Inflammatory macrophage treated with lipopolysaccharide for 4 hours (primary cell): ENCODE measurements at places on chromosomes 13 and 19.

DNA sequence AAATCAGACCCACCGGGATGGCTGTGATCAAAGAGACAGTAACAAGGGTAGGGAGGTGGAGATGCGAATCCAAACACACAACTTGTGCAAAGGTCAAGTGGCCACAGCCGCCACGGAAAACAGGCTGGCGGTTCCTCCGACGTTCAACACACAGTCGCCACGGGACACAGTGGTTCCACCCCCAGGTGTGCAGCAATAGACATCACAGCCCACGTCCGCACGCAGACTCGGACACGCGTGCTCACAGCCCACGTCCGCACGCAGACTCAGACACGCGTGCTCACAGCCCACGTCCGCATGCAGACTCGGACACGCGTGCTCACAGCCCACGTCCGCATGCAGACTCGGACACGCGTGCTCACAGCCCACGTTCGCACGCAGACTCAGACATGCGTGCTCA lies 70.1 kb downstream of the RASA3 start:
- DNase-seq = no peak

DNA sequence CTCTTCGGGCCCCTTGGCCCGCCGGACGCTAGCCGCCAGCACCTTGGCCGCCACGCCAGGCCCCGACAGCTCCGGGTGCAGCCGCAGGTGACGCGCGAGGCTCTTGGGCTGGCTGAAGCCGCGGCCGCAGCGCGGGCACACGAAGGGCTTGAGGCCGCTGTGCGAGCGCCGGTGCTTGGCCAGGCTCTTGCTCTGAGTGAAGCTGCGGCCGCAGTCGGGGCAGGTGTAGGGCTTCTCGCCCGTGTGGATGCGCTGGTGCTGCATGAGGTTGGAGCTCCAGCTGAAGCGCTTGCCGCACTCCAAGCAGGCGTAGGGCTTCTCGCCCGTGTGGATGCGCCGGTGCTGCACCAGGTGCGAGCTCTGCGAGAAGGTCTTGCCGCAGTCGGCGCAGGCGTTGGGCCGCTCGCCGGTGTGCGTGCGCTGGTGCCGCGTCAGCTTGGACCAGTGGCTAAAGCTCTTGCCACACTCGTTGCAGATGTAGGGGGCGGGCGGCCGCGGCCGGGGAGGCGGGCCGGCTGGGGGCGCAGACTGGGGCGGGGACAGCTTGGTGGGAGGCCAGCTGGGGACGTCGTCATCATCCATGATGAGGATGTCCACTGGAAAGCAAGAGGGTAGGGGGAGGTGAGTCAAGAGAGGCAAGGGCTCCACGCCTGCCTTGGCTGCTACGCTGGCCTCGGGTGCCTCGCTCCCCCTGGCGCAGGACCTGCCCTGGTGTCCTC lies 32.4 kb downstream of the ZNF787 start:
- DNase-seq = no peak

DNA sequence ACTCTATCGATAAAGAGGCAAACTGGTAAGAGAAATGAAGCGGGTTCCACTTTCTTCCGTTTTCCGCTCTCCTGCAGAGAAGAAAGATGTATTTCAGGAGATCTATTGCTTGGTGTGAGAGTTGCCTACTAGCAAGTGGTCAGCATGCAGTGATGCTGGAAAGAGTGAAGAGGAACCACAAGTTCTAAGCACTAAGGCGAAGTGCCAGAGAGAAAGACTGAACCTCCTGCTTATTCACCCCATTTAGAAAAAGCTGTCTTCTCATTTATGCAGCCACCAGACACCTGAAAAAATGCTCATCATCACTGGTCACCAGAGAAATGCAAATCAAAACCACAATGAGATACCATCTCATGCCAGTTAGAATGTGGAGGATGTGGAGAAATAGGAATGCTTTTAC lies 78.7 kb upstream of the GPC6 start:
- DNase-seq = no peak

DNA sequence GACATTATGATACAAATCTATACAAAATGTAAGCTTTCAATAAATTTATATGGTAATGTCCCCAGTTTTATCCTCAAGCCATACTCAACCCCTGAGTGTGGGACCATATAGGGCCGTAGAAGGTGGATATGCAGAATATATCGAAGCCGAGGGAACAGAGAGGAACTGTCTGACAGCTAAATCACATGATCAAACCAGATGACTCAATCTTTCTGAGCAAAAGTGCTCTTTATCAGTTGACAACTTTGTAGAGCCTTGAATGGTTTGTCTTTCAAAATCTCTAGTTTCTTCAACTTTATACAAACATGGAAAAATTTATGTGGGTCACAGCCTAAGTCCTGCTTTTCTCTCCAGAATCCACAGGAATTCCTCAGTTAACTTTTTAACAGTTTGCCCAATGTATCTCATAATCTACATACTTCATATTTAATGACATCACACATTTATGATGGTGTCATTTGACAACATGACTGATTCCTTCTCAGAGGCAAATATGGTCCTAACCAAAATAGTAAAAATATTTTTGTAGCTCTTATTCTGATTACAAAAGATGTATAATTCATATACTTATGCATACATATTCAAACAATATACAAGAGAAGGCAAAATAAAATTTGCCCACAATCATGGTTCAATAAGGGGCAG lies 673.0 kb upstream of the GPC6 start:
- no peak for DNase-seq

DNA sequence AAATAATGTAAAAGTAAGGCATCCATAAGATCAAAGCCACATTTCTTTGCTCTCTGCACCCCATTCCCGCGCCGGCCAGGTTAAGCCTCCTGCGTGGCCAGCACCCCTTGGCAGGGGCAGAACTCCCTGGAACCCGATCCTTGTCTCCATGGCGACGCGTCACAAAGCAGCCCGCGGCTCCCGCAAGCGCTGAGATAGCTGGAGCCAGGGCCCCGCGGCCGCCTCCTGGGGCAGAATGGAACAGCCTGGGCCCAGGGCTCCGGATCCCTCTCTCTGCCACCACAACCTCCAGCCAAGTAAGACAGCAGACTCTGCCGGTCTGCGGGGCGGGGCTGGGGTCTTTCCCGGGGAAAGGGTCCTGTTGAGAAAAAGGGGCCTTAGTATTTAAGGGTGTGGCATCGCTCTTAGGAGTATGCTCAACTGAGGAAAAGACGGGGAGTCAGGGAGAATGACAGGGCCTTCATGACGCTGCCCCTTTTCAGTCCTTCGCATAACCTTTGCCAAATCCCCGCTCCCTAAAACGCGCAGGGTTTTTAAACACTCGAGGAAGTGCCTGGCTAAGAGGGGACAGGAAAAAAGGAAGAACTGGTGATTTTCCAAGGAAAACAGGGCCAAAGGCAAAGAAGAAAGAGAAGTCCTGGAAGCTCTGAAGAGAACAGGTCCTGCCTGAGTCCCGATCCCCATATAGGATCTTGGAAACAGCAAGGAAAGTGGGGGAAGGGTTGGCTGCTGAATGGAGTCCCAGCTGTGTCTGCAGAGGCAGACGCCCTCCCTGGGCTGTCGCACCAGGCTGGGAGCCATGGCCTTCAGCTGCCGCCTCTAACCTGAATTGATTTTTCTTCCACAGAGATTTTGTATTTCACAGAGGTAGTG lies at the start of gene TEX26:
Gene TEX26, plus strand, starts transcription at position 176 of the 873 bp plus-strand sequence. Its CDS starts 60 bp downstream, at position 236.
- DNase-seq = no peak

DNA sequence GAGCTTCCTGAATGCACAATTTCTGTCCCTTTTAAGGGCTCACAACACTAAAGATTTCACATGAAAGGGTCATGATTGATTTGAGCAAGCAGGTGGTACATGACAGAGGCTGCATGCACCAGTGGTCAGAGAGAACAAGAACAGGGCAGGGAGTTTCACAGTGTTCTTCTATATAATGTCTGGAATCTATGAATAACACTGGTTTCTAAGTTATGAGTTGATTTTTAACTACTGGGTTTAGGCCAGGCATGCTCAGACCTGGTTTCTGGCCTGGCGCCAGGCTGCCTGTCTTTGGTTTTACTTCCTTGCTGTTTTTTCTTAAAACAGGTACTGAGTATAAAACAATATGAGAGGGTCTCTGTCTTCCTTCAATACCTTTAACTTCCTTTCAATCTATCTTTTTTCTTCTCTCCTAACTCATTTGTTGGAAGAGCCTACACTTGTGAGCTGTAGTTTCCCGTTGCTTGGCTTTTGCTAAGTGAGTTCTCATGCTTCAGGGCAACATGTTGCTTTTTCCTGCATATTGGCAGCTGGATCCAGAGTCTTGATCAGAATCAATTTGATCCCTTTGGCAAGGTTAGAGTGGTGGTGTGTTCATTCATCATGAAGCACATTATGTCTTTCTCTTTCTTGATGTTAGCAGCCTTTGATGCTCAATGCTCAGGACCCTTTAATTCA lies 38.5 kb upstream of the FGF14 start:
- DNase-seq = no peak

DNA sequence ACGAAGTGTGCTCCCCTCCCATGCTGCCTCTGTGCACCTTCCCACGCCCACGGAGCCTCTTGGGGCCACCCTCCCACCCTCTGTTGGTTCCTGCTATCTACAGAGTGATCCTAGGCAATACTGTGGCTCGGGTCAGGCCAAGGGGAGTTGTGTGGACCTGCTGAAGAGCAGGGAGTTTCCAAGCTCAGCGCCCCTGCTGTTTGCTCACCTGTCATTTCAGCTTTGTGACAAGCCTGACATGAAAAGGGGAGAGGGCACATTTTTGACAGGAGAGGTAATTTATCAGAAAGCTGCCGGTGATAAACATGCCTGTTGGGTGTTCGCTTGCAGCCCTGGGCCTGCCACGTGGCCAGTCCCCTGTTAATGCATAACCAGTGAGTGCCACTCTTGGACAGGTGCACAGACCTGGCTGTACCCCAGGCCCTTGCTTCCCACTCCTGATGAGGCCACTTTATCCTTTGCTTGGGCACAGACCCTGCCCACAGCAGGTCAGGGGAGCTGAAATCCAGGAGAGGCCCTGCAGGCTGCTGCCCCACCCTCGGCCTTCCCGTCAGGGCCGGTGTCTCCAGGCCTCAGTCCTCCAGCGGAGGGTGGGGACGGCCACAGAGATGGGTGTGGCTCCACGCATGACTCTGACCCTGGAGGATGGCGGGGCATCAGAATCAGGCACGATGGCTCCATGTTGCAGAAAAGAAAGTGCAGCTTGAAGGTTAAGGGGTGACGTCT lies 201.5 kb upstream of the GPR12 start:
- no peak for DNase-seq

DNA sequence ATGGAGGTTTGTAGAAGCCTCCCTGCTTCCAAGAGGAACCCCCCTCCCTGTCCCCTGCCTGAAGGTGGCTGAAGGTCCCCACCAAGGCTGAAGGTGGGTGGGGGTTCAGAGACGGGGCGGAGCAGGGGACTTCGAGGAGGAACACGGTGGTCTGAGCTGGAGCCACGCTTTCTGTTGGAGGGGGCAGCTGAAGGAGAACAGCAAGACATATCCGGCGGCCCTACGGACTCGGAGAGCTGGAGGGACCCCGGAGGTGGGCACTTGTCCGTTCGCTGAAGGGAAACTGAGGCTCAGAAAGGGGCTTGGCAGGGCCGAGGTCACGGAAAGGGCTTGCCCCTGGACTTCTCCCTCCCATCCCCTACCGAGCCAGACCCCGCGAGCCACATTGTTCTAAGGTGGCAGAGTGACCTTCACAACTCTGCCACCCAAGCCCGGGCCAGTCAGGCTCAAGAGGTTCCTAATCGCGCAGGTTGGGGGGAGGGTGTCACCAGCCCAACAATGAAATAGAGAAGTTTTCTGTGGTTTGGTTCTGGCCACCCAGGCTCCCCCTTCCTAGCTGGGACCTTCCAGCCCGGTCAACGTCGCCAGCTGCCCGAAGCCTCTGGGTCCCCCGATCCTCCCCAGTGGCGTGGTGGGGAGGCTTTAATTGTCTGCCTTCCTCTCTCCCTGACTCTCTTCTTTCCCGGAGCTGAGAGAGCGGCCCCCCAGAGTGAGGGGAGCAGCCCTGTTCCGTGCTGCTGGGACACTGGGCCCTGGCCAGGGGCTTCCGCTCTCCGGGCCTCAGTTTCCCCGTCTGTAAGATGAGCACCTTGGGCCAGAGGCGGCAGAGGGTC lies 15.5 kb upstream of the KCNN1 start:
- peak; percentile 12 for DNase-seq

- peak; percentile 60 for DNase-seq
Measured at GRCh38 chr19:13396250-13397080, 109.8 kb downstream of the CACNA1A start.

DNA sequence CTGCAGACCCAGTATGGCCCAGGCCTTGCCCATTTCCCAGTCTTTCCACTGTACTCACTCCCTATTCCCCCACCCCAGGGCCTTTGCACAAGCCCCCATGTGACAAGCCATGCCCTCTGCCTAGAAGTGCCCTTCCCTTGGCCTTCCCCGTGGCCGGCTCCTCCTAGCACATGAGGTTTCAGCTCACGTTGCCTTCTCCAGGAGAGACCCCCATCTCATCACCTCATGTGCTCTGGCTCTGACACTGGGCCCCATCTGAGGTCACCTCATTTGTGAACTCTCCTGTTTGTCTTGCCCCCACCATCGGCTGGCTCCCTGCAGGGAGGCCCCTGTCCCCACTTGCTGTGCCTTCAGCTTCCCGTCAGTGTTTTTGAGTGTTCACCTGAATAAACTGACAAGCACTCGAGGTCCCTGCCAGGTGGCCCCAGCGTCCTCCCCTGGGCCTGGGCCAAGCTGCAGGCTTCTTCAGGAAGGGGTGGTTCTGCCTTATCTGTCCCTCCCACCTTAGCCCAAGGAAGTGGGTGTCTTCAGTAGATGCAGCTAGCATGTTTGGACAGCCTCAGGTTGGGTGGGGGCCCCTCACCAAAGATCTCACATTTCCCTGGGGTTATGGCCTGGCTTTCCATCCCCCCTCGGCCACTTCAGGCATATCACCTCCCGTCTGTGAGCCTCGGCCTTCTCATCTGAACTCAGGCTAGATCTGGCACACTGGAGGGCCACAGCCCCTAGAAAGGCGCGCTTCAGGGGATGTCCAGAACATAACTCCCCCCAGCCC lies 3.8 kb upstream of the SLC25A42 start:
- no peak for DNase-seq

DNA sequence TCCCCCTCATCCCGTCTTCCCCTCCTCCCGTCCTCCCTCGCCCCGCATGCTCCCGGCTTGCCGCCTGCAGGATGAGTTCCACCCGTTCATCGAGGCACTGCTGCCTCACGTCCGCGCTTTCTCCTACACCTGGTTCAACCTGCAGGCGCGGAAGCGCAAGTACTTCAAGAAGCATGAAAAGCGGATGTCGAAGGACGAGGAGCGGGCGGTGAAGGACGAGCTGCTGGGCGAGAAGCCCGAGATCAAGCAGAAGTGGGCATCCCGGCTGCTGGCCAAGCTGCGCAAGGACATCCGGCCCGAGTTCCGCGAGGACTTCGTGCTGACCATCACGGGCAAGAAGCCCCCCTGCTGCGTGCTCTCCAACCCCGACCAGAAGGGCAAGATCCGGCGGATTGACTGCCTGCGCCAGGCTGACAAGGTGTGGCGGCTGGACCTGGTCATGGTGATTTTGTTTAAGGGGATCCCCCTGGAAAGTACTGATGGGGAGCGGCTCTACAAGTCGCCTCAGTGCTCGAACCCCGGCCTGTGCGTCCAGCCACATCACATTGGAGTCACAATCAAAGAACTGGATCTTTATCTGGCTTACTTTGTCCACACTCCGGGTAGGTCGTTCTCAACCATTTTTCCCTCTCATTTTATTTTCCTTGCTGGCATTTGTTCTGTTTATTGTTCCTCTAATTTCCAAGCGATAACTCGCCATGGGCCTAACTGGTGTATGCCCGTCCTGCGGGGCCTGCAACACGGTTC lies 29.8 kb downstream of the NFIX start:
- DNase-seq = no peak

- DNase-seq = peak; percentile 54
Measured at GRCh38 chr13:20219577-20219976, 12.5 kb downstream of the GJB6 start.

- no peak for DNase-seq
Measured at GRCh38 chr13:66950666-66951065, 279.5 kb downstream of the PCDH9 start.

GRCh38 chr19:51219307-51219706 lies 5.6 kb upstream of the CD33 start:
- peak; percentile 80 for DNase-seq
